Renal cortical epithelial cell (primary cell): ENCODE measurements at places on chromosomes 16 and 17.

GRCh38 chr17:50550661-50551432, 3.9 kb downstream of the SPATA20 start:
- peak; percentile 73 for DNase-seq

- DNase-seq = no peak
These were observed 224.9 kb downstream of the TANC2 start for GRCh38 chr17:63190821-63191370.

DNA sequence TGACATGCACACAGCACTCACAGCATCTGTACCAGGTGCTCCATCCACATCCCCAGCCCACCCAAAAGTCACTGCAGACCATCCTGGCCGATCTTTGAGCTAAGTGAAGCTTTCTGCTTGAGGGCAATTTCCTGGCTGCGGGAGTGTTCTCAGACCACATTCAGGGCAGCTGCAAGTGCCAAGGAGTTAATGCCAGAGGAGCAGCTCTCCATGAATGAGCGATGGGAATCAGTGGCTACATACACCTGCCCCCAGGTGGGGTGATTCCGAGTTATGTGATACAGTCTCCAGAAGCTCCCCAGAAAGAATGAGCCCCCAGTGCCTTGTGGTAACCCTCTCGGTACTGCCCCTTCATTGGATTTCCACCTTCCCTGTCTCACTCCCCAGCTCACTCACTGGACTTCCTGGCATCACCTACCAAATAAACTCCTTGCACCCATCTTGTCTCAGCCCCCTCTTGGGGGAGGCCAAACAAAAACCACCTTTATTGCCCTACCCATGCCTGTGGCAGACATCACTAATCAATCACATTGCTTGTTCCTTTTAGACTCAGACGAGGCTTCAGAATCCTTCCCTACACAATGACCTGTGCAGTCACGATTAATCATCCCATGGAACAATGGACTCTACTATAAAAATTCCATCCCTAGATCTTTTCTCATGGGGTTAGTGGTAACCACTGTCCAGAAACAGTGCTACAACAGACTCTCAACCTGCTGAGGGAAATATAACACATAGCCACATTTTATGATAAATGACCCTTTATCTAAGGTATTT, 121.1 kb downstream of the IRX5 start:
- DNase-seq = no peak

DNA sequence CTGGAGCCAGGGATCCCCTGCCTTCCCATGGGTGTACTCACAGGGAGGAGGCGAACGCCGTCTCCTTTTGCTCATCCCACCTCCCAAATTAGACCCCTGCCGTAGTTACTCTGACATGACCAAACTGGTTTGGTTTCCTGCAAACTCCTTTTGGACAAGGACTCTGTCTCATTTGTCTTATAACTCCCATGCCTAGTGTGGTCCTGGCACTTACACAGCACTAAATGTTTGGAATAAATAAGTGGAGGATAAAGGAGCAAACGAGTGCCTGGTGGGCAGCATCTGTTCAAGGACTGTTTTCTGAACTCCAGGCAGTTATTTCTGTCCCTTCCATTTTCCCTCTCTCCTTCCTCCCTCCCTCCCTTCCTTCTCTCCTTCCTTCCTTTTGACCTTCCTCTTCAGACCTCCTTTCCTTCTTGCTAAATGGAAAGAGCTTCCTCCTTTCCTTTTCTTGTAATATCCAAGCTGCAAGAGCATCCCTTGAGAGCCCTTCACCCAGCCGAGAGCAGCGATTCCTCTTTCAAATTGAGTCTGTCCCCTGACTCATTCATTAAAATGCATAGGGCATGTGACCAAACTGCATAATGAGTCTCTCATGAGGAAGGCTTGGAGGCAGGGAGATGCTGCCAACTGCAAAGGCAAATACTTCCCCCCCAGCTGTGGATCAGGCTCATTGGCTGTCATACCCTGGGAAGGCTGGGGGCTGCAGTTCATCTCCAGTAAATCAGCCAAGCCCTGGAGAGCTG, 36.8 kb downstream of the CHD9 start:
- peak; percentile 91 for DNase-seq

DNA sequence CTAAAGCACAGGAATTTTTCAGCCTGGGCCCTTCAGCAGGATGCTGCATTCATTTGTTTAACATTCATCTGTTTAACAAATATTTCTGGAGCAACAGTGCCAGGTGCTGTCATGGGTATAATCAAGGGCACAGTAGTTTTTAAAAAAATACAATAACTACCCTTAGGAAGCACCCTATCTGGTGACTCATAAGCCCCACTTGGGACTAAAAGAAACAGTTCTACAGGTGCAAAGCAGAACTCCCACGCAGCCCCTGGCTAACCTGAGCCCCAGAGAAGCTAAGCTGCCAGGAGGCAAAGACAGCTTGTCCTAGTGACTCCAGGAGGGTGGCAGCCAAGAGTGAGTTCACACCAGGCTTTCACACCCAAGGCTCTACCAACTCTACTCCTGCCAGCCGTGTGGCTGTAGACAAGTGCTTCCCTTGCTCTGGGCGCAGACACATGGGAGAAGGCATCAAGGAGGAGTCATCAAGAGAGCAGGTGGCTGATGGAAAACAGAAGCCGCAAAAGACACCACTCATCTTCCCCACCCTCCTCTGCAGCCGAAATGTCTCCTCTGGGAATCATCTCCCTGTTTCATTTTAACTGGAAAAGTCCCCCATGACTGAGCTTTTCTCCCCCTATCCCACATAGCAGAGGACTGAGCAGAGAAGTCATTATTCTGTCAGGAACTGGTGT, 14.4 kb downstream of the CUEDC1 start:
- DNase-seq = peak; percentile 76

GRCh38 chr16:3188925-3189825, 1.2 kb downstream of the OR1F1 start:
- no peak for DNase-seq

DNA sequence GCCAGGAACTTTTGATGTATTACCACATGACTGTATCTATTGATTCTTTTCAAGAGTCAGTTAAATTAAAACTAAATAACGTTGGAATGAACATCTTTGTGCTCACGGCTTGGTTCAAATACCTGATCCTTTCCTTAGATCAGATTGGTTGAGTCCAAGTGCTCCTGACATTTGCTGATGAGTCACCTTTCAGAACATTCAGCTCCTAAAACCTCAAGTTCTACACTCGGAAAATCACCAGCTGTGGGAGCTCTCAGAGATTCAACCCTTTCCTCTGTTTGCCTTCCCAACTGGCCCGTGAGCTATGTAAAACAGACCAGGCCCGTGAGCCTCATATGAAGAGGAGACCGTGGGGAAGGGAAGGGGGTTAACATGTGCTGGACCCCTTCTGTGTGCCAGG, 68.1 kb downstream of the RTN4RL1 start:
- DNase-seq = peak; percentile 42

DNA sequence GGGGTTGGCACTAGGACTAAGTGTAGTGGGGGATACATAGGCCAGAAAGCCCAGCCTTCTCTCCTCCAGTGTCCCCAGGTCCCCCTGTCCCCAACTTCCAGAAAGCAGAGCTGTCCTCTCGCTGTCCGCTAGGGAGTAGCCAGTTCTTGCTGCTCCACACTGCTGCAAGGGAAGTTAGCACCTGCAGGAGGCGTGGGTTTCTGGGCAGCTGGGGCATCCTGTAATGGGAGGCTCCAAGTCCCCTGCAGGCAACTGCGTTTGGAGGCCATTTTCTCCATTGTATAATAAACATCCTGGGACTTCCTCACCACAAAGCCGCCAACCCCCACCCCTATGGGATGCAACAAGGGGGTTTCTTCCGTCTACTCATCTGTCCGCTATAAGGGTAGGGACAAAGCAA, 1.7 kb downstream of the RPRML start:
- peak; percentile 43 for DNase-seq

- no peak for DNase-seq
These were observed 35.3 kb downstream of the SLC39A11 start for GRCh38 chr17:73057196-73057595.

GRCh38 chr16:90077757-90078578, 837 bp upstream of the PRDM7 start:
- DNase-seq = peak; percentile 45

DNA sequence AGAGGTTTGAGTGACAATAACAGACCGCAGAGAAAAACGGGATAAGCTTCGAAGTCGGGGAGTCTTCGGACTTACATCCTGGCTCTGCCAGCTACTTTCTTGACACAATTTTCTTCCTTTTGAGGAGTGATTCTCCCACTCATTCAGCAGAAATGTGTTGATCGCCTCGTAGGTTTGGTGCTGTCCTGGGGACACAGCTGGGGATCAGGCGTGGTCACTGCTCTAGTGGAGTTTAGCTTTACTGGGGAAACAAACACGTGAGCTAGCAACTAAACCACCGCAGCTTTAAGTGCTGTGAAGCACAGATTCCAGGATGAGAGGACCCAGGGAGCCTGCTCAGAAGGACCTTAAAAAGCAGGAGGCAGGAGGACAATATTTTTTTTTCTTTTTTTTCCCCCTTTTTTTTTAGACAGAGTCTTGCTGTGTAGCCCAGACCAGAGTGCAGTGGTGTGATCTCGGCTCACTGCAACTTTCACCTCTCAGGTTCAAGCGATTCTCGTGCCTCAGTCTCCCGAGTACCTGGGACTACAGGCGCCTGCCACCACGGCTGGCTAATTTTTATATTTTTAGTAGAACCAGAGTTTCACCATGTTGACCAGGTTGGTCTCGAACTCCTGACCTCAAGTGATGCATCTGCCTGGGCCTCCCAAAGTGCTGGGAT, 858 bp downstream of the NUBP1 start:
- peak; percentile 58 for DNase-seq

- no peak for DNase-seq
These were observed 5.4 kb upstream of the TMEM220 start for GRCh38 chr17:10735251-10735650.

GRCh38 chr17:2869604-2870003, 73.4 kb downstream of the RAP1GAP2 start:
- DNase-seq = no peak

DNA sequence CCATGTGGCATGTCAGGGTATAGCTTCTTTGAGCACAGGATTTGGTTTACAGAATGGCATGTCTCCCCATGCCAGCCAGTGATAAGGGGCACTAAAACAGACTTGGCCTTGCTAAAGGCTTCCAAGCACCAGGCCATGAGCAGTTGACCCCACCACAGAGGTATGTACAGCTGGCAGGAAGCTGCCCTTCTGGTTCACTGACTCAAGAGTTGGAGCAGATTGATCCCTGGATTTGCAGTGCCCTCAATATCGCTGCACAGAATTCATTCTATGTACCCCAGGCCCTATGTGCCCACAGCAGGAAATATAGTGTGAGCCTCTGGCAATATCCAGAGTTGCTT, 24.3 kb downstream of the HLF start:
- DNase-seq = no peak

DNA sequence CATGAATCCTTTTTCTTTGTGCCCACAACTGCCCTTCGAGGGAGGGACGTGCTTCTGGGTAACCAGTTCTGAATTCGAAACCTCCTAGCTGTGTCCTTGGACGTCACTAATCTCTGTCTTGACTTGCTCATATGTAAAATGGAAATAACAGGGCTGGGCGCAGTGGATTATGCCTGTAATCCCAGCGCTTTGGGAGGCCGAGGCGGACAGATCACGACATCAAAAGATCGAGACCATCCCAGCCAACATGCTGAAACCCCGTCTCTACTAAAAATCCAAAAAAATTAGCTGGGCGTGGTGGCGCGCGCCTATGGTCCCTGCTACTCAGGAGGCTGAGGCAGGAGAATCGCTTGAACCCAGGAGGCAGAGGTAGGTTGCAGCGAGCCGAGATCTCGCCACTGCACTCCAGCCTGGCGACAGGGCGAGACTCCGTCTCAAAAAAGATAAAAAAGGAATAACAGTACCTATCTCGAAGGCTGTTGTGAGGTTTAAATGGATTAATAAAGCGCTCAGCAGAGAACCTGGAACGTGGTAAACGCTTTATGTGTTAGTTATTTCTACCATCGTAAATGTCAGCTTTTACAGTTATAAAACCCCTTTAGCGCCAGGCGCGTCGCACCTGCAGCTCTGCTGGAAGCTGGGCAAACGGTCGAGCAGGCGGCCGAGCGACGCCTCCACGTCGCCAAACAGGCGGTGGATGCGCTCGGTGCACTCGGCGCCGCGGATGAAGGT, 641 bp downstream of the COG8 start:
- DNase-seq = no peak

GRCh38 chr16:3645504-3646347, 8.8 kb upstream of the DNASE1 start:
- peak; percentile 75 for DNase-seq

- DNase-seq = no peak
These were observed 4.2 kb downstream of the ITGAE start for GRCh38 chr17:3796822-3797170.

- no peak for DNase-seq
These were observed 30.3 kb downstream of the ARHGAP23 start for GRCh38 chr17:38458521-38458920.

DNA sequence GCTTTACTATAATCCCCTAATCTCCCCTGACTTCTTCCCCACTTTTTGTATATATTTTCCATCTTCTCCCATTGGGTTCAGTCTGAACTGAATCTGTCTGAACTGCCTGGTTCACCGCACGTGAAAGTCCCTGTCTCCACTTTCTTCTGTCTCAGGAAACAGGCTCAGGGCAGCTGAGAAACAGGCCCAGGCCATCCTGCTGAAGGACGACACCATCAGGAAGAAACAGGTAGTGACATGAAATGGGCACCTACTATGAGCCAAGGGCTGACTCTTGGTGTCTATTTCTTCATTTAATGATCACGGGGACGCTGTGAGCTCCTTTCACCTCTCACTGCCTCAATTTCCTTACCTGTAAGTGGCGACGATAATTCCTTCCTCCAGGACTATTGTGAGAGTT, 90.5 kb upstream of the HSBP1 start:
- no peak for DNase-seq

- DNase-seq = peak; percentile 76
These were observed 15.4 kb upstream of the MYO18A start for GRCh38 chr17:29195465-29196081.

DNA sequence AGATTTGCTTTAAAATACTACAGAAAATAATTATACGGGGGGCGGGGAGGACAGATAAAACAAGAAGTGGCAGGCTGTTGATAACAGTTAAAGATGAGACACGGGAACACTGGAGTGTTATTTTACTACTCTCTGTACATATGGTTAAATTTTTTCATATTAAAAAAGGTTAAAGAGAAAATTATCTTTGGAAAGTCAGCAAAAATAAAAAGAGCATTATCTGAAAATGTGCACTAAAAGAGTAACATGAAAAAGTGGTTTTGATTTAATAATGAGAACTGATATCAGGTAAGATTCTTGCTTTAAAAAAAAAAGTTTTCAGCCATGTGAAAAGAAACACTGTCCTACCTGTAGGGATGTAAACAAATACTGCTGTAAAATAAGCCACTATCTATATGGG, 46.9 kb downstream of the ERN1 start:
- DNase-seq = no peak
